ENCODE measurements at places on chromosomes 12 and 14.

DNA sequence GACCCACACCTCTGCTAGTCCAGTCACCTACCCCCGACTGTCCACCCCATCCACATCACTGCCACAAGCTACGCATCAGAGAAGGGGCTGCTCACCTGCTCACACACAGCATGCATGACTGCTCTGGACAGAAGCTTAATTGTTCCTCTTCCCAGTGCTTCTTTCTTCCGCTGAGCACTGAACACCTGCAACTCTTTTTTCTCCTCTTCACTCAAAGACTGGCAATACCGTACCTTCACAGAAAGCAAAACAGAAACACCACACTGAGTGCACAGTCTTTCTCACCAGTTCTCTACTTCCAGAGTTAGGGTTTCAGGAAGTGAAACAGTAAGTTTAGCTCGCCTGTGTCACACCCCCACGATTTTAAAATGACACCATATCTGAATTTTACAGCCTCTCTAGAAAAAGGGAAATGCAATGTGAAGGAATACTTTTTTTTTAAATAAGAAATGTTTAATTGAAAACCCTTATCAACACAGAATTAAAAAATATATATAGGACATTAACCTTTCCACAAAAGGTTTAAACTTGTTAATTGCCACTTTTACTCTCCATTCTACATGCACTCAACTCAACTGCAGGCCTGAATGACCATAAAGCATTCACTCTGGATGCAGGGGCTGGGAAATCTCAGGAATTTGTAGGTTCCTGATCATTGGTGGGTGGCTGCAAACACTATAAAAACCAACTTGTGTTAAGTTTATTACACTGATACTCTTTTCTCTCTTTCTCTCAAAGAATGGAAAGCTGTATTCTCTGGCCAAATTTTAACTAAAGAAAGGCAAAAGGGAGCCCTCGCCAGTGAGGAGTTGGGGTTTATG, 120.0 kb downstream of the PRICKLE1 start:
- DNase-seq, result no peak

DNA sequence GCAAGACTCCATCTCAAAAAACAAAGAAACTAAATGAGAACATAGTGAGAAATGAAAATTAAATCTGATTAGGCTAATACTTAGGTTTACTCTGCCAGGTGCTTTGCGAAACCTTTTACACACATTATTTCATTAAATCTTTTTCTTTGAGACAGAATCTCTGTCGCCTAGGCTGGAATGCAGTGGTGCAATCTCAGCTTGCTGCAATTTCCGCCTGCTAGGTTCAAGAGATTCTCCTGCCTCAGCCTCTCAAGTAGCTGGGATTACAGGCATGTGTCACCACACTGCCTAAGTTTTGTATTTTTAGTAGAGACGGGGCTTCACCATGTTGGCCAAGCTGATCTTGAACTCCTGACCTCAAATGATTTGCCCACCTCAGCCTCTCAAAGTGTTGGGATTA, 21.9 kb upstream of the EEA1 start:
- no peak for DNase-seq

DNA sequence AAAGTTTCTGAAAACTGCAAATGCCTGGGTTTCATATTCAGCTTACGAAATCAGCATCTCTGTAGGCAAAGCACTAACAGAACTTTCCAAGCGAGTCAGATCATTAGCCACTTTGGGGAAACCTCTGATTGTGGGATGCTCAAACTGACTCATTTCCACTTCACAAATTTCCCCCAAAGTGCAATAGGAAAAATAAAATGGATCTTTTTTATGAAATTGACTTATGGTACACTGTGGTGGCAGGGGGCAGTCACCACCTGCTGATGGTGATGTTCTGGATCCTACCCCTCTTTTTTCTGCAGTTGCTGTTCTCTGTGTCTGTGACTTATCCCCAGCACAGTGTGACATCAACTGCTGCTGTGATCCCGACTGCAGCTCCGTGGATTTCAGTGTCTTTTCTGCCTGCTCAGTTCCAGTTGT, 5.6 kb downstream of the TCTN1 start:
- DNase-seq, result no peak

DNA sequence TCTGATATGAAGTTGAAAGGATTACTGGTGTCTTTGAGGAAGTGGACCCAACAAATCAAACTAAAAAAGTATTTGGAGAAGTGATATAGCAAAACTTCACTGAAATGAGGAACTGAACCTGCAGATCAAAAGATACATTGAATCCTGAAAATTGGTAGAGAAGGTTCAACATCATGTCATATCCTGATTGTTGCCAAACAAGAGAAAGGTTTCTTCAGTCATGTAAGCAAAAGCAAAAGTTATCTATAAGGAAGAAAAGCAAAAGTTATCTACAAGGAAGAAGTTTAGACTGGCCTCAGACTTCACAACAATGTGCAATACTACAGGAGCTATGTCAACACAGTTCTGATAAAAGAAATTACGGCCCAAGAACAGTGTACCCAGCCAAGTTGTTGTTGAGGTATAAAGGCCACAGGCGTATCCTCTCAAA, 142.7 kb downstream of the RAD51B start:
- DNase-seq, result no peak

GRCh38 chr12:92139634-92140150, 6.0 kb downstream of the BTG1 start:
- DNase-seq, result peak; percentile 50

DNA sequence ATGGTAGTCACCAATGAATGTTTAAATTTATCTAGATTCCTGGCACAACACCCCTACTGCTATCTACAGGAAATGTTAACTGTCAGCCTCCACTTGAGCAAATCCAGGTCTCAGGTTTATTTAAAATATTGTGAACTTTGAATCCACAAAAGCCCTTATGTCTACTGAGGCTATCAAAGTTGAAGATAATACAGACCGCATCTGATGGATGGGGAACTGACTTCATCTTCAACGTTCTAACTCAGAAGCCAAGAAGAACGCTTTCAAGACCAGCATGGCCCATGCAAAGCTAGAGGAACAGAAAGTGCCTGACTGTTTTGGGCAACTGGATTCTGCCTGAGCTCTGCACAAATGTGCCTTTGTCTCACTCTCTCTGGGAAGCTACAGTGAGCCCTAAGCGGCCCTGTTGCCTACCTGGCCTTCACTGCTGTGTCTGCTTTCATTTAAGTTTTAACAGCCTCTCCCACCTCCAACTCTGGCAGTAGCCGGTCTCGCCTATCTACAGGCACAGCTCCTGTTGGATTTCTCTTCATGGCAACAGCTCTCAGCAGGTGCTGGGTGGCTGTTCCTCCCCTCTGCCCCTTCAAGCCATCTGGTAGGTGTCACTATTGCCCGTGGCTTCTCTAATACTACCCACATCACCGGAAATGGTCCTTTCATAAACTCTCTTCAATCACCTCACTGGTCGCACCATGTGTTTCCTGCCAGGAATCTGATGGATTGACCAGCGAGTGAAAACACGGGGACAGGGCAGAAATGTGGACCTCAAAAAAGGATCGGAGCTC, 112.1 kb upstream of the OVCH1 start:
- no peak for DNase-seq

GRCh38 chr14:100885196-100885595, 18.3 kb downstream of the RTL1 start:
- DNase-seq, result no peak

Data from Caki2 (cell line).